Cortex of kidney (tissue), 1 donor: ENCODE measurements at places on chromosomes 3 and 15.

GRCh38 chr3:56302417-56302816 lies 165.8 kb downstream of the ERC2 start:
- DNase-seq: no peak

DNA sequence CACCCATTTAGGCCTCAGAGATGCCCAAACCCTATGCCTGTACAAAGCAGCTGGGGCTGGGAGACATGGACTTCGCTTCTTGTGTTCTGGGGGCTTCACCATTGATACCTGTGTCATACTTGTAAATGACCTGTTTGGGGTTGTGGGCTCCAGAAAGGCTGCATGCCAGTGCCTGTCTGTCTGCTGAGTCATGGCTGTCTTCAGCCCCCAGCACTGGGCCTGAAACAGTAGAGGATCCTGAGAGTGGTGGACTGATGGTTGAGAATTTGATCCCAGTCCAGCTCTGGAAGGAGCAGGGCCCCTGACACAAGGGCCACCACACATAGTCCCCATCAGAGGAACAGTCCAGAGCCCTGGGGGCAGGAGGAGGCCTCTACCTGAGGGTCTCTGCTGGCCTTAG lies 24.6 kb upstream of the APEH start:
- DNase-seq: no peak

GRCh38 chr15:73119478-73119877 lies 67.2 kb downstream of the NEO1 start:
- DNase-seq: no peak

DNA sequence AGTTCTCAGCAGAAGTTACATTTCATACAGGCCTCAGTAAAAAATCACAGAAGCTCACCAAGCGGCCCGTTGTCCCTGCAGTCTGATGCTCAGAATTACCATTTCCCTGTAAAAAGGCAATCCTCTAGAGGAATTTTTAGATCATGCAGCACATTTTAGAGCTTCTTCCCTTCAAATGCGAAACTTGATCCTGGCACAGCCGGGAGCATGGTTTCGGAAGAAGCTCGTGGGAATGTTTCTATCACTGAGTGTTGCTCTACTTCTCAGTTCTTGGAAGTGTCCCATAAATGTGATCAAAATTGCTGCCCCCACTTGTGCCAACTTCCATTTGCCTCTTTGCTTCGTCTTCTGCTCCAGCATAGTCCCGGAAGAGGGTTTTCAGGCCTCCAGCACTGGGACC lies 3.8 kb upstream of the H1-8 start:
- DNase-seq: no peak

GRCh38 chr3:127819086-127819485 lies 3.2 kb downstream of the MGLL start:
- no peak for DNase-seq

DNA sequence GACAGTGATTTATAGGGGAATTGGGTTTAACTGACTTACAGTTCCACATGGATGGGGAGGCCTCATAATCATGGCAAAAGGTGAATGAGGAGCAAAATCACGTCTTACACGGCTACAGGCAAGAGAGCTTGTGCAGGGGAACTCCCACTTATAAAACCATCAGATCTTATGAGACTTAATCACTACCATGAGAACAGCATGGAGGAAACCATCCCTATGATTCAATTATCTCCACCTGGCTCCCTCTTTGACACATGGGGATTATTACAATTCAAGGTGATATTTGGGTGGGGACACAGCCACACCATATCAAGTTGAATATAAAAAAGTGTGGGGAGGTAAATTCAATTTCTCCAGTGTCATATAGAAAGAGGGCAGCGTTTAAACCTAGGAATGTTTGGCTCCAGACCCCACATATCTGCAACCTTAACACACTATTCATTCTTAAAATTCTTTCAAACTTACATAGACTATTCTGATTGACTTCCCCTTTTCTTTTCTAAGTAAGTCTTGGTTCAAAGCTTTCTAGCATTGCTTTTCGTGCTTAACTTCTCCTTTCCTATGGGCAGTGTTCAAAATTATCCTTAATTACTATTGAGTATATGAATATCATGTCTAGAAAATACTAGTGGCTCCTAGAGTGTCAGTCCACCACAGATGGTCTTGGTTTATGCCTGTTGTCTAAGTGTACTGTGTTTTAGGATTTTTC lies 446.7 kb upstream of the GBE1 start:
- DNase-seq: no peak

GRCh38 chr3:110139821-110140220 lies 802.5 kb upstream of the DPPA4 start:
- DNase-seq: no peak
